ENCODE measurements at places on chromosomes 11 and 22.
A peak's percentile ranks its signal among the peaks of the same experiment; 100 is the strongest.

- DNase-seq: no peak
These were observed 959.8 kb downstream of the BRD1 start for GRCh38 chr22:48867891-48868290.

DNA sequence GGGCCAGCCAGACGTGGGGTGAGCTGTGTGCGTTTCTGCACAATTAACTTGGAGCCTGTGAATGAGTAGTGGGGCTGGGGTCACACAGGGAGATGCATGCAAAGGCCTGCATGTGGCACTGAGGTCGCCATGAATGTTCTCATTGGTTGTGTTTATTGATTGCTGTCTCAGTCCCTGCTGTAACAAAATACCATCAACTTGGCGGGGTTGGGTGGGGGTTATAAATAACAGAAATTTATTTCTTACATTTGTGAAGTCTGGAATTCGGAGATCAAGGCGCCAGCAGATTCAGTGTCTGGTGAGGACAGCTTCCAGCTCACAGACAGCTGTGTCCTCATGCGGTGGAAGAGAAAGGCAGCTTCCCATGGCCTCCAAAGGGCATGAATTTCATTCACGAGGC, 29.3 kb upstream of the PHF21B start:
- no peak for DNase-seq

GRCh38 chr22:43128116-43128515, 15.1 kb downstream of the MCAT start:
- DNase-seq: no peak

DNA sequence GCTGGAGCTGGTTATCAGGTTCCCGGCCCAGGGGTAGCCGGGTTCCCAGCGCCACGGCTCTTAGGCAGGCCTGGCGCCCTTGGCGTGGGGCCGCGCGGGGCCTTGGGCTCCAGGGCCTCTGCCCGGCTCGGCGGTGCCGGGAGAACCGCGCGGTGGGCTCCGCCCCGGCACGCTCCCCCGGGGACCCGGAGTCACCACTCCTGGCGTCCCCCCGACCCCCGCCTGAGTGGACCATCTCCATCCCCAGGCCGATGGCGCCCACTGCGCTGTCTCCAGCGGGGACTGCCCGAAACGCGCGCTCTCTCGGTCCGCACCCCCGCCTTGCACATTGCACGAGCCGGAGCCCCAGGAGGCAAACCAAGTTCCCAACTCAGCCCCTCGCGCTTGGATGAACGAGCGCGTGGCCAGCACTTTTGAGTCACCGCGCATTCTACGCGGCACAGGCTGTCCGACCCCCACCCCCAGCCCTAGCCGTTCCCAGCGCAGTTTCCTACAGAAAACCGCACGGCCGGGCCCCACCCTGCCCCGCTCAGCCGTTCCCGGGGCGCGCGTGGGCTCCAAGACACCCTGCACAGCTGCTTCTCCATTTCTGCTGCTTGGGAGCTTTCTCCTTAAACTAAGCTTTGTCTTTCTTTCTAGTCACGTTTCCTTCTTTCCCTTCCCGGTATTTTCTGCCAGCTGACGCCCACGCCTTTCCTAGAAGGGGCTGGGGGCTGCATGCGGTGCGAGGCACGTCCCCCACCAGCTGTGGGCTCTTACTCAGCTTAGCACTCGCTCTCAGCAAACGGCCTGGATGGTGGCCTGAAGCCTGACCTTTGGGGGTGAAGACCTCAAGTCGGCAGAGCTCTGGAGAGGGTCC, 650 bp upstream of the CHID1 start:
- DNase-seq: no peak

DNA sequence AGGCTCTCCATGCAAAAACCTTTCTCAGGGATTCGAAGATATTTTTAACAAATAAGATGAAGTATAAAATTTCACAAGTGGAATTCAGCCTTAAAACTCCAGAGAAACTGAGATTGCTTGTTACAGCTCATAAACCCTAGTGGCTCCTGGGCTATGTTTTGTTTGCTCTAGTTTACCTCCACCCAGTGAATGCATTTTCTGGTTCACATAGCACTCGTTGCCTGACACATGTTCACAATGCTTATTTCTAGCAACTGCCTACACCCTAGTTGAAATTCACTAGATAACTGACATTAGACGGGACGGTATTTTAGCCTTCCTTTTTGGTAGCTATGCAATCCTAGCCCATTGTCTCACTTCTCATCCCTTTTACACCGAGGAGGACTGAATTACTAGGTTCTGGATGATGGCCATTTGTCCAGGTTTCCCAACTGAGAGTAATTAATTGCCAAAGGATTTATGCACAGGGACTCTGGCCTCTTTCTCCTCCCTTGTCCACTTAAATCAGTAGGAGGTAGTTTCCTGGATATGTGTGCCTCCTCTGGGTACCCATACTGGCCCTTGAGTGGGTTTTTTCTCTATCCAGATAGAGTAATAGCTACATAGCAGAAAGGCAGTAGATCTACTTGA, 951.6 kb downstream of the DLG2 start:
- no peak for DNase-seq

DNA sequence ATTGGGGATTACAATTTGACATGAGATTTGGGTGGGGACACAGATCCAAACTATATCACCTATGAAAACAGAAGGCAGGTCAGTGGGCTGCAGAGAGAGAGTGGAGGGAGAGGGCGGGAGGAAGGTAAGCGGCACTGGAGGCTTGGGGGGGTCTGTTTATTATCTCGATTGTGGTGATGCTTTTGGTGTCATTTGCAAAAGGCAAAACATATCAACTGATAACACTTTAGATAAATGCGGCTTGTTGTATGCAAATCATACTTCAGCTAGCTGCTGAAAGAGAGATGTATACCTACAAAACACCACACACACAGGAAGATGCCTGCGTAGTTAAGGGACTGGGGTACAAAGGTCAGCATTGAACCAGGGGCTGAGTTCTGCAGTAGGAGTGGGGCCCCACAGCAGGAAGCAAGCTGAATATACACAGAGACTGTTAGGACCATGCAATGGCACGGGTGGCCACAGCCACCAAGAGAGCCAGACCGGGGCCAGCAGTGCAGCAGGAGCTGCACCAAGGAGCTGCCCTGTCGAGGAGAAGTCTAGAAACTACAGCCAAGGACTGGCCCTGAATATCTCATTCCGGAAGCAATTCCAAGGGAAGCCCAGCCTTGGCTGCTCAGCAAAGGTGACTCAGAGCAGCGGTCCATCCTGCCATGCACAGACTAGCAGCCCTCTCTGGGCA, 23.8 kb upstream of the TOLLIP start:
- DNase-seq: no peak

DNA sequence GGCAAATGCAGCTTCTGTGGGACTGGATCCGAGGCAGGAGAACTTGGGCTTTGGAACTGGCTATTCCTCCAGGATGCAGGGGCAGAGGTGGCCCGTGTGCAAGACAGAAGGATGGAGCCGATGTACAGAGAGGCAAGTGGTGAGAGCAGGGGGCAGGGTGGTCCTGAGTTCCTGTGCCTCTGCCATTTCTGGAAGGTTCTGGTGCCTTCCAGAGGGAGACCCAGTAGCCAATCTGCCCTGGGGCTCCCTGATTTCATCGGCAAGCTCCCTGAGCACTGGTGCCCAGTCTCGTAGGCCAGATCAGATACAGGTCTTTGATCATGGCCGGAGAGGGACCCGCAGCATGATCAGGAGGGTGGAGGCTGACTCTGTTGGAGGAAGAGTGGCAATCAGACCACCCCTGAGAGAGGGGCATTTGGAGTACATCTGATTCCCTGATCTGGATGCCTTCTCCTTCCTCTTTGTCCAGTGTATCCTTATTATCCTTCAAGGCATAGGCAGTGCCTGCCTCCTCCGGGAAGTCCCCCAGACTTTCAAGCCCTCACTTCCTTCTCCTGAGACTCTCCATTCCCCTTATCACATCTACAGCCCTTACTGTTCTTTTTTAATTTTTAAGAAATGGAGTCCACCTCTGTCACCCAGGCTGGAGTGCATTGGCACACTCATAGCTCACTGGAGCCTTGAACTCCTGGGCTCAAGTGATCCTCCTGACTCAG, 9.7 kb downstream of the MRGPRD start:
- no peak for DNase-seq

DNA sequence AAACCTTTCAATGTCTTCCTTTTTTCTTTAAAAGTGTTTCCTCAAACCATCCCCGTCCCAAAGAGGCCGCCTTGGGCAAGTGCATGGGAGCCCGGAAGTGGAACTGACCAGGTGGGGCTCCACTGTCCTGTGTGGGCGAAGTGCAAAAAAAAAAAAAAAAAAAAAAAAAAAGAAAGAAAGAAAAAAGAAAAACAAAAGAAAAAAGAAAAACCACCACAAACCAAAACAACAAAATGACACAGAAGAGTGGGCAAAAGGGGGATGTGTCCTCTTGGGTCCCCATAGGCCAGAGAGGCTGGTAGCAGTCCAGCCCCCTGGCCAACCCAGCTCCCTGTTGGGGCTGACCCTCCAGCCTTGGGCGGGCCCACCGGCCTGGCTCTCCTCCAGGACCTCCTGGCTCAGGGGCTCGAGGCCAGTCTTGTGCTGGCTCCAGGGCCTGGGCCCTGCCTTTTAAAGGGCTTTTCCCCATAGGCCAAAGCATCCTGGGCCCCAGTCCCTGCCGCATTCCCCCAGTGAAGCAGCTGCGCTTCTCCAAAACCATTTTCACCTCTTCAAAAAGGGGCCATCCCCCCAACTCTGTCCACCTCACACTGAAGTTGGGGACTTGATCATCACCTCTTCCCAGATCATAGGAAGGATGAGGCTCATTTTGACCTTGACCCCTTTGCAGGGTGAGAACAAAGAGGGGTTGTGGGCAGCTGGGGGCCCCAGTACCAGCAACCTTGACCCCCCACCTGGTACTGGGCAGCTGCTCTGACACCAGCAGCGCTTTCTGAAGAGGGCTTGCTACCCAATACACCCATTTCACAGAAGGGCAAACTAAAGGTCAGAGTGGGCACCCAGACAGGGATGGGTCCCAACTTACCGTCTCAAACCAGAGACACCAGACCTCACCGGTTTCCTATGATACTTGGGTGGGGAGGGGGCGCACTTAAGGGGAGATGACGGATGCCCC, 9.4 kb downstream of the CBX6 start:
- no peak for DNase-seq

DNA sequence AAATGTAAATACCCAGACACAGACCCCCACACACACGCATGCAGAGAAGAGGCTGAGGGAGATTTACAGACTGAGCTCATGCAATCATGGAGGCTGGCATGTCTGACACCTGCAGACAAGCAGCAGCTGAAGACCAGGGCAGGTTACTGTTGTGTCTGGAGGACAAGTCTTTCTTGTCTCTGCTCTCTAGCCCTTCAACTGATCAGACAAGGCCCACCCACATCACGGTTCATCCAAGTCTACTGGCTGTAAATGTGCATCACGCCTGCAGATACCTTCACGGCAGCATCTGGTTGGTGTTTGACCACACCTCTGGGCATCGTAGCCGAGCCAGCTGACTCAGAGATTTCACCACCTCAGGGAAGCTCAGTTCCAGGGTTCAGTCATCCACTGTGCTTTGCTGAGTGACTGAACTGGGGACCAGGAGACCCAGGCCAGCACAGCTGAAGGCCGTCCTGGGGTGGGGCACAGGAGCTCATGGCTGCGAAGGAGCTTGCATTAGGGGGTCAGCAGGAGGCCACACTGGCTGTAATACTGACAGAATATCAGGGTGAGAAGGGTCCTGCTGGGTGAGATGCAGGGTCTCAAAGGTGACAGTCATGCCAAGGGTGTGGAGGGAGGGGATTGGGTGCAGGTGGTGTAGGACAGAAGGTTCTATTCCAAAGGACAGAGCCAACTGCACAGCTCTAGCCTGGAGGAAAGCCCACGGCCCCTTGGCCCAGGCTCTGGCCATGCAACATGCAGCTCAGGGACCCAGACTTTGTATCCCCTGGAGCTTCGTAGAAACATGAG, 304.9 kb downstream of the BRD1 start:
- DNase-seq: no peak

DNA sequence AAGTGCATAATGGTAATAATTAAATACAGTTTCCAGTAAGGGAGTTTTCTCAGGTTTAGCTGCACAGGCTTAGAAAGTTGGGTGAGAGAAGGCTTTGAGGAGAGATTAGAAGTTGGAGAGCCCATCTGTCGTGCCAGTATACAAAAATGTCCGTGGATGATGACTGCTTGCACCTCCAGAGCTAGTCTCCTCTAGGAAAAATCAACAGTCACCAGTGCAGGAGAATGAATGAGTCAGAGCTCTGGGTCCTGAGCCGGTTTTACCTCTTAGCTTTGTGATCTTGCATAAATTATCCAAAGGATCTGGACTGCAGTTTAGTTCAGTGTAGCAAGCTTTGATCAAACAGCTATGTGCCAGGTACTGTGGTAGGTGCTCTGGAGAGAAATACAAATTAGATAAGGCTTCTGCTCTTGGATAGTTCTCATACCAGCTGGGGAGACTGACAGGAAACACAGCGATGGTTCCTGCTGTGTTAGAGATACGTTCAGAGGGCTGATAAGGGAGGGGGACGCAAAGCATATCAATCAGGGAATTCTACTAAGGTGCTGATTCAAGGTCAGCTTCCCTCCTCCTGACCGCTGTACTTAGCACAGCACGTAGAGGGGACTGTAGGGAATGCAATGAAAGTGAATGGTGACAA, 125.9 kb downstream of the TEAD1 start:
- no peak for DNase-seq

DNA sequence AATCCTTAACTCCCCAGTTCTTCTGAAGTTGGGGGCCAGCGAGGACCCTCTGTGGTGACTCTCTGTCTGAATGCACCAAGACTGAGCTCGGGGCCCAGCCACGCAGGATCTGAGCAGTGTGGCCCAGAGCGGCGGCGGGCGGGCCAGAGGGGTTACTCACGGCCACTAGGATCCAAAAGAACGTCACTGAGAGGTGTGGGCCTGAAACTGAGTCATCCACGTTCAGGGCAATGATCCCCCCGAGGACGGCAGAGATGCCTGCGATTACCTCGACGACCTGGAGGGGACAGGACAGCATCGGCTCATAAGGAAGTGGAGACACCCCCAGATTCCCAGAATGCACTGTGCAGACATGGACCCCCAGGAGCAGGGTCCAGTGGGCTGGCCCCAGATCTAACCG, 11.2 kb downstream of the MLC1 start:
- no peak for DNase-seq

DNA sequence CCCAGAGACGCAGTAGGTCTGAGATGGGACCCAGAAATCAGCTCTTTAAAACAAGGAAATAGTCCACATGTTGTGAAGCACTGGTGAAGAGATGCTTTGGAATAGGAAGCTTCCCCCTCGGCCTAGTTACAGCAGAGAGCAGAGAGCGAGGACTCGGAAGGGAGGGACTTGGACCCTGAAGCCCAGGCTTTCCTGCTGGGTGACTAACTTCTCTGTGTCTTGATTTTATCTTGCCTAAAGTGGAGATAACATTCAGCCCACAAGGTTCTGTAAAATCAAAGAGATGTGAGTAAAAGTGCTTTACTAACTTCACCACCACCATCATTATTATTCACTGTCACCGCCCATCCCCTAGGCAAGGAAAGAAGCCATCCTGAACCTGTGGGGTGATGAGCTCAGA, 58.4 kb downstream of the THAP12 start:
- no peak for DNase-seq

- DNase-seq: no peak
These were observed 16.6 kb downstream of the ASRGL1 start for GRCh38 chr11:62353841-62354240.

- peak; percentile 67 for DNase-seq
These were observed 1.3 kb downstream of the PARVB start for GRCh38 chr22:44025171-44026065.

- DNase-seq: no peak
These were observed 962.9 kb downstream of the BRD1 start for GRCh38 chr22:48864748-48865147.

GRCh38 chr22:40026641-40027040, 31.9 kb downstream of the FAM83F start:
- no peak for DNase-seq
